ENCODE measurements at places on chromosomes 11 and 22. TPM values are rescaled to one million over a fixed set of nuclear protein-coding genes. Genes with fewer than 3 reads are reported as not detected.

DNA sequence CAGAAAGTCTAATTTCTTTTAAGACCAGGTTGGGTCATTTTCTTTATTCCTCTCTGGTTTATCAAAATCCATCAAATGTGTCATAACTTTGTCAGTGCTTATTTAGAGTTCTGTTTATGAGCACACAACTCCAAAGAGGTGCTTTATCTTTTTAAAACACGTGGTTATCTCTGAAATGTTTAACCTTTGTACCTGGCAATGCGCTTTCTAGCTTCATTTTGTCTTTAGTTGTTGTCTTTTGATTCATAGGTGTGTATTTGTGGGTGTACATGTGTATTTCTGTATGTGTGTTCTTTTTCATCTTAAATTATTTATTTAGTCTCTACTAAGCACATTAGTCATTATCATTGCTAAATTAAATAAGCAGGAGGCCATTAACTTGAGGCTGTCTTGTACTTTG, 251.4 kb downstream of the JRKL start:
- no peak for DNase-seq

- no peak for DNase-seq
Observed at GRCh38 chr22:42945027-42945426, 69.9 kb downstream of the PACSIN2 start.

DNA sequence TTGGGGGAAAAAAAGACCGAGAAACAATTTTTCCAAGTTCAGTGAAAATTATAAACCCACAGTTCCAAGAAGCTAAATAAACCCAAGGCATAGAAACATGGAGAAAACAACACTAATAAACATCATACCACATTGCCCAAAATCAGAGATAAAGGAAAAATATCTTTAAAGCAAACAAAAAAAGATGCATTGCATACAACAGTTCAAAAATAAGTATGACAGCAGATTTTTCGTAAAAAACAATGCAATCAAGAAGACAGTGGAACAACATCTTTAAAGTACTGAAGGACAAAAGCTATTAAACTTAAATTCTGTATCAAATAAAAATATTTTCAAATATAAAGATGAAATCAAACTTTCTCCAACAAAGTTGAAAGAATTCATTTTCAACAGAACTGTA, 921.3 kb downstream of the METTL15 start:
- DNase-seq, result no peak

- DNase-seq, result no peak
Observed at GRCh38 chr11:114175706-114176105, 116.2 kb downstream of the ZBTB16 start.

DNA sequence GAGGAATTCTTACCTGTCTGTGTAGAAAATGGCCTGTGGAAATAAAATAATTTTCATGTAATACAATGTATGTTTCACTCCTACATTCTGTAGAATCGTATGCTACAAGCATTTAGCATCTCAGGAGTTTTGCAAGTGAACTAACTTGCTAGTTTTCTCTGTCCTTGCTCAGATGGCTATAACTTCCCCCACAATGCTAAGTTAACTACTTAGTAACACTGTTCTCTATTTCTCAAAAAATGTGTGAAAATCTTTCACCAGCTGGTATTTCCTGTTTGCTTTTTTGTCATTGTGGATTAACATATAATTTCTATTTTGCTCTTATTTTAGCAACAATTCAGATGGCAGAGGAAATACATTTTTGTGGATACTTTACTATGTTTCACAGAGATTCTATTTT, 4.4 kb downstream of the OR4S2 start:
- no peak for DNase-seq

GRCh38 chr11:429931-430456, 11.8 kb downstream of the ANO9 start:
- no peak for DNase-seq

GRCh38 chr22:36619797-36620399, 83.7 kb downstream of the CACNG2 start:
- no peak for DNase-seq

- DNase-seq, result no peak
Observed at GRCh38 chr11:120037111-120037510, 100.8 kb downstream of the TRIM29 start.

GRCh38 chr11:117816151-117816741, 8.3 kb downstream of the FXYD2 start:
- DNase-seq, result no peak

- no peak for DNase-seq
Observed at GRCh38 chr11:68961245-68961644, 19.5 kb downstream of the MRGPRD start.

DNA sequence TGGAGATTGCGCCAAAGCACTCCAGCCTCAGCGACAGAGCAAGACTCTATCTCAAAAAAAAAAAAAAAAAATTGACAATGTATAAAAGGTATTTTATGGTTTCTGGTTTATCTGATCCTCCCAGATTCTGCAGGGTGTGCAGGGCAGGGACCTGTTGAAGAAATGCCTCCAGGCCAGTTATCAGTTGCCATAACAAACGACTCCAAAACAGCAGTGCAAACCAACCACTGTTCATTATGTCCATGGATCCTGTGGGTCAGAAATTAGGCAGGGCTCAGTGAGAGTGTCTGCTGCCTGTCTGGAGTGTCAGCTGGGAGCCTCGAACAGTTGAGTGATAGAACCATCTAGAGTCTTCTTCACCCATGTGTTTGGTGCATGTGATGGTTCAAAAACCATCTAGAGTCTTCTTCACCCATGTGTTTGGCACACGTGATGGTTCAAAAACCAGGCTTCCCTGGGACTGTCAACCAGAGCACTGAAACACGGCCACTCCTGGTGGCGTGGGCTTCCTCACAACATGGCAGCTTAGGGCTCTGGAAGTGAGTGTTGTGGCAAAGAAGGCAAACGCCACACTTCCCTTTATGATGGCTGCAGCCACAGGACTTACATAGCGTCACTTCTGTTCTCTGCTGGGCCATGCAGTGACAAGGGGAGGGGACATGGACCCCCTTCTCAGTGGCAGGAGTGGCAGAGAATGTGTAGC, 115.1 kb upstream of the CRYBB3 start:
- DNase-seq, result no peak

DNA sequence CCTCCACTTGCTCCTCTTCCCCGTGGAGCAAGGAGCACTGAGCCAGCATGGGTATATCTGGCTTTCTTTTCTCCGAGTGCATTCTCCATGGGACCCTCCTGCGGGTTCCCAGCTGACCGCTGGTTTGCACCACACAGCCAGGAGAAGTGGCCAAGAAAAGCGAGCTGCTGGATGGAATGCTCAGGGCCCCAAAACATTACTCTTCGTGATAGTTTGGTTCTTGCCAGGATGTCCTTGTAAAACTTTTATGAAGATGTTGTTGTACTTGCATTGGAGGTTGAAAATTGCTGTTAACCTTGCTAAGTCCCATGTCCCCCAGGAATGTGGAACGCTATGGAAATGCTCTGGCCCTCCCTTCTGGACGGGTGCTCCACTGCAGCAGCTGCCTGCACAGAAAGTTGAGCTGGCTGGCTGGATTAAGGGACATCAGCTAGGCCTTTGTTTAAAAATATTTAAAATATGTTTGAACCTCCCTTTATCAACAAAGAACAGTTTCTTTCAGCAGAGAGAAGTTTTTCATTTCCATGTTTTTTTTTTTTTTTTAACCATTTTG, 68.7 kb downstream of the ZNRF3 start:
- peak; percentile 36 for DNase-seq

- no peak for DNase-seq
Observed at GRCh38 chr11:57154739-57155138, 27.0 kb upstream of the LRRC55 start.

GRCh38 chr11:118939404-118939915, 13.7 kb upstream of the BCL9L start:
- no peak for DNase-seq

- DNase-seq, result no peak
Observed at GRCh38 chr11:15635521-15635920, 520.8 kb downstream of the INSC start.

DNA sequence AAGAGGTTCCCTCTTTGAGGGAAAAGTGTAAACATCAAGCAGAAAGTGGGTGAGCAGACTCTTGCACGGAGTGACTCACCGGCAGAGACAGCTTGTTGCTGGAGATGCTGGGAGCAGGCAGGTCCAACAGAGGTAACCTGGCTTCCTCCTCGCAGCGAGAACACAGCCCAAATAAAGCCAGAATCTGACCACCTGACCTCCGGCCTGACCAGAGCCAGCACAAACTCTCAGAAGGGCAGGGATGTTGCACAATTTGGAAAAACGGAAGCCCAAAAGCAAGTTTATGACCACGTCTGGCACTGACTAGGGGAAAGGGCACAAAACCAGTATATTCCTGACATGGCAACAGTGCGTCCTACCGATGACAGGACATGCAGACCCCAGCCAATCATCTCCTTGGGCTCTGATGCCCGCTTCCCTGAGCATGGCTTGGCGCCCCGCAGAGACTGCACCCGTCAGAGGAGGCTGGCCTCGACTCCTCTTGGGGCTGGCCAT, 5.4 kb downstream of the SMCO4 start:
- DNase-seq, result no peak

- no peak for DNase-seq
Observed at GRCh38 chr11:76762867-76763572, 20.1 kb upstream of the TSKU start.

DNA sequence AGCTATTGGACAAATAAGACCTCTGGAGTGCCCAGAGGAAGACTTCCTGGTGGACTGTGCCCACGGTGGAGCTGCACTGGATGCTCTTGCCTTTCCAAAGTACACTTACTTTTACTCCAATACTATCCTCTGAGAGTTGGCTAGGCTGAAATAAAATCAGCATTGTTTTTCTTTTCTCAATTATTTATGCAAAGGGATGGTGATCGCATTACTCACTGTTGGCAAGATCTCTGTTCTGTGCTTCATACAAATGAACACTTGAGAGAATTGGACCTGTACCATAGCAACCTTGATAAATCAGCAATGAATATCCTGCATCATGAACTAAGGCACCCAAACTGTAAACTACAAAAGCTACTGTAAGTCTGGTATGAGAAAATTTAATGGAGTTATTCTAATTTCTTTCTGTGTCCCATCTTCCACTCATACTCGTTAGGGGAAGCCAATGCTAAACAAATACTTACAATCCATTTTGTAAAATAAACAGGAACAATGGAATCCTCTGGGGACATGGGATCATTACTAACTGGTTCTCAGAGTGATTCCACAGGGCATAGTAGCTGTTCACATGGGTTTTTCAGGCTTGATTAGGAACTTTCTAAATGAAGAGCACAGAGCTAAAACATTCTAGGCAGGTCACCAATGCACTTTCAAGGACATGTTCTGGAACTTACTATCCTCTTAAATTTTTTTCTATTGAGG, 26.3 kb downstream of the NLRP14 start:
- DNase-seq, result no peak

DNA sequence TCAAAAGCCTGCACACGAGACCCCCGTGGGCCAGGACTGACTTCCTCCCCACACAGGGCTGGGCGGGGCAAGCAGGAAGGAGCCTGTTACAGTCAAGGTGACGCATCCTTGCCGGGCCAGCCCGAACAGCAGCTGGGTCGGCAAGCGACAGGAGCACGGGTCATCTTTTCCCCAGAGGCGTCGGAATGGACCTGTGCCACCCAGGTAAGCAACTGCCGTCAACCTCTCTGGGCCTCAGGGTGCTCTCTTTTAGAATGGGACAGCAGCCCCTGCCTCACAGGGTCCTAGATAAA, at the start of gene CYTH4:
Gene CYTH4, plus strand, starts transcription at position 124 of the 293 bp plus-strand sequence. Its CDS starts 62 bp downstream, at position 186.
- DNase-seq, result no peak

Gene P4HA3
- polyA plus RNA-seq, result 0.94 TPM

Gene TMPRSS4
- 0.10 TPM for polyA plus RNA-seq

Gene C1QTNF5
- 23.2 TPM for polyA plus RNA-seq

Gene ACCS
- 25.5 TPM for polyA plus RNA-seq

Gene SLC25A17
- 20.9 TPM for polyA plus RNA-seq
